ENCODE measurements at places on chromosomes 7 and 10.

GRCh38 chr10:99426689-99427088, 3.7 kb downstream of the GOT1 start:
- no peak for DNase-seq

DNA sequence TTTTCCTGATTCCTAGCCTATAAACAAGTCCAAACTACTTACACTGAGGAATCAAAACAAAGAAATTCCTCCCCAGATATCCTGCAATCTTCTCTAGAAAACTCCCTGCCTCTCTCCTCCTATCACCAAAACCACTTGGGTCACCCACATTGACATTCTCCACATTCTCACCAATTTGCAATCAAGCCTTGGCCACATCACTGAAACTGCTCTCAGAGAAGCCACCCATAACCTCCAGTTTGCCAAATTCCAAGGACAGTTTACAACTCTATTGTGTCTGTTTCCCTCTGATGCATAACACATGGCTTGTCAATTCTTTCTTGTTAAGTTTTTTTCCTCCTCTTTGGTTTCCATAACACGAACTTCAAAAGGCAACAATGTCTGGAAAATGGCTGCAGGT, 233.5 kb downstream of the XPNPEP1 start:
- no peak for DNase-seq

DNA sequence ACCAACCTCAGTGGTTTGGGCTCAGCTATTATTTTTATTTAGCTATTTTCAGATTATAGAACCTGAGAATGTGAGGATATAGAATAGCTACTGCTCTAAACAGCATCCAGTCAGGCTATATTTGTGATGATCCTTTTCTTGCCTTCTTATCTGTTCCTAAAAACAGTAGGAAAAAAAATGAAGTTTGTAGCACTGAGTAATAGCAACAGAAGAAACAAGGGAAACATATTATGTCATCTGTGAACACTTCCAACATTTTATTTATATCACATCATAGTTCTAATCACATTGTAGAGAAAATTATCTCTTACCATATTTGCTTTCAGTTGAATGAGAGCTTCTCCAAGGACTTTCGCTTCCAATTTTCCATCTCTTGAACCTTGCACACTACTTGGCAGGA, 229.6 kb upstream of the PTPRZ1 start:
- no peak for DNase-seq

- DNase-seq, result no peak
These were observed 20.2 kb upstream of the SLC35G1 start for GRCh38 chr10:93873420-93874115.

DNA sequence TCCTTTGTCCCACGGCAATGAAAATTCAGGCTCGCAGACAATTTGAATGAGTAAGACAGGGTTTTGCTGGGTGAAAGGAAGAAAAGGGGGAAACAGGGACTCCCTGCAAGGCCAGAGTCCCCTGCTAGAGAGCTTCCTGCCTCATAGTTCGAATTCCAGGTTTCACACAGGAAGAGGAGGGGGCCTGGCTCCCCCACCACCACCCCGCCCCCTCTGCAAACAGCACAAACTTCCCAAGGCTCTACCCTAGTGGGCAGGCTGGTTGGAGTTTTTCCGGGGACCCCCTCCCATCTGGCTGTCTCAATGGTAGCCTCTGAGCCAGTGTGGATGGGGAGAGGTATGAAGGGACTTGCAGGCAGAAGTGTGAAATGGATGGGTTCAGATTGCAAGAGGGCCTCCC, 57.4 kb upstream of the NEBL start:
- DNase-seq, result no peak

DNA sequence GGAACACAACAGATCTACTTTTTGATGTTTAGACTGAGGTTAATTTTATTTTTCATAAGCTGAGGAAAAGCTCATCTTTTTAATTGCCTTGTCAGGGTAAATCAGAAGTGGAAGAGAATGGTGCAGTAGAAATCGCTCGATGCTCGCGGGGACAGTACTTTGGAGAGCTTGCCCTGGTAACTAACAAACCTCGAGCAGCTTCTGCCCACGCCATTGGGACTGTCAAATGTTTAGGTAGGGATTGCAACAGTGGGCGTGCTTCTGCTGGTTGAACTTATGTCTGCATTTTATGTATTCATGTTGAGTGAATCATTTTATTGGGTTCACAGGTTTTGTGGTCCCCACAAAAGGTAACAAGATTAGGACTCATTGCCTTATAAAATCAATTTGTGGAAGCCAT, 11.7 kb upstream of the HBP1 start:
- no peak for DNase-seq

GRCh38 chr7:90625051-90625450, 28.9 kb downstream of the CDK14 start:
- no peak for DNase-seq

DNA sequence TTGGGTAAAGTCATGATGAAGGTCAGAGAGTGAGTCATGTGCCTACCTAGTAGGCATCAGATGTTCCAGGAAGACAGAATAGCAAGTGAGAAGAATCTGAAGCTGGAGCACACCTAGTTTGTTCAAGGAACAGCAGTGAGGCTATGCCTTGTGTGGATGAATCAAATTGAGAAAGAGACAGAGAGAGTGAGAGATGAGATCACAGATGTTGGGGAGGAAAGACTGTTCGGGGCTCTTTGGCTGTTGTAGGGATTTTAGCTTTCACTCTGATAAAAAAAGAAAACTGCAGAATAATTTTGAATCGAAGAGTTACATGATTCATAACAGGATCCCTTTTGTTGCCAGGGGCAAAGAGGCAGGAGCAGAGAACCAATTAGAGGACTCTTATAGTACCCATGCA, 6.3 kb downstream of the LIPF start:
- no peak for DNase-seq

DNA sequence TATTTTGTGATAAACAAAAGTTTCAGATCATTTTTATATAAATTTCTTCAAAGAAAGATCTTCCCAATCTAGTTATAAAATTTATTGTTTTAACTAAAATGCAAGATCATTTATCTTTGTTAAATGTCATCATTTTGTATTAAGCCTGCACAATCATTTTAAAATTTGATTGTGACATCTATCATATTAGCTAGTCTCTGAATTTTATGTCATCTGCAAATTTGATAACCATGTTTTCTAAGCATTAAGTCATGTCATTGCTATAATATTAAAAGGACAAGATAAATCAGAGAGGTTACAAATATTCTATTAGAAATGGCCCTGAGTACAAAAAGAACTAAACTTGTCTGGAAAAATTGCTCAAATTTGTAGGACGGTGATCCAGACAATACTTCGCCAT, 175.9 kb downstream of the PTN start:
- DNase-seq, result no peak

- DNase-seq, result no peak
These were observed 489.8 kb upstream of the ZMIZ1 start for GRCh38 chr10:78578929-78579328.

GRCh38 chr10:43674553-43675210, 26.0 kb upstream of the ZNF32 start:
- DNase-seq, result no peak

- no peak for DNase-seq
These were observed 17.0 kb upstream of the MMP21 start for GRCh38 chr10:125792342-125793300.

DNA sequence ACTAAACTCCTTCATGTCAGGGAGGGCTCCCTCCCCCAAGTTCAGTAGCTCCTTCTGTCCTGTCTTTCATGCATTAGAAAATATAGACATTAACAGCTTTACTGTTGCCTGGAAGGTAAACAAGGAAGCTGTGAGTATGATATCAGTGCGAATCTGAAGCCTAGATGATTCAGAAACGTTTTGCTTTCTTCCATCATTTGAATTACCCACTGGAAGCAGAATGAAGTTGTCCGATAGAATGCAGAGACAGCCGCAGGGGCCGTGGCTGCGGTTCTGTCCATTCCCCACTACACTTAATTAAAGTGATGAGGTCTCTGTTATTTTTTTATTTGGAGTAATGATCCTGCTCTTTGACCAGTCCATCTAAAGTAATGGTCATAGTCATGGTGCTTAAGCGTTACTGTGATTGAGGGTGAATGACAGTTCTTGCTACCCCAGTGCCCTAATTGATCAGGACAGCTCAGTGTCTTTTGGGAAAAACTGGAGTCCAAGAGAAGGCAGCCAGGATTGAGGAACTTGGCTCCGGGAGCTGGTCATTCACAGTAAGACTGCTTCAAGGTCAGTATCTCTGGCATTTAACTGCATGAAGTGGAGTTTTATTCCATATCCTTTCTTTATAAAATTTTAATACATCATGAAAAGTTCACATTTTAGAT, 69.9 kb downstream of the PTPRE start:
- no peak for DNase-seq

DNA sequence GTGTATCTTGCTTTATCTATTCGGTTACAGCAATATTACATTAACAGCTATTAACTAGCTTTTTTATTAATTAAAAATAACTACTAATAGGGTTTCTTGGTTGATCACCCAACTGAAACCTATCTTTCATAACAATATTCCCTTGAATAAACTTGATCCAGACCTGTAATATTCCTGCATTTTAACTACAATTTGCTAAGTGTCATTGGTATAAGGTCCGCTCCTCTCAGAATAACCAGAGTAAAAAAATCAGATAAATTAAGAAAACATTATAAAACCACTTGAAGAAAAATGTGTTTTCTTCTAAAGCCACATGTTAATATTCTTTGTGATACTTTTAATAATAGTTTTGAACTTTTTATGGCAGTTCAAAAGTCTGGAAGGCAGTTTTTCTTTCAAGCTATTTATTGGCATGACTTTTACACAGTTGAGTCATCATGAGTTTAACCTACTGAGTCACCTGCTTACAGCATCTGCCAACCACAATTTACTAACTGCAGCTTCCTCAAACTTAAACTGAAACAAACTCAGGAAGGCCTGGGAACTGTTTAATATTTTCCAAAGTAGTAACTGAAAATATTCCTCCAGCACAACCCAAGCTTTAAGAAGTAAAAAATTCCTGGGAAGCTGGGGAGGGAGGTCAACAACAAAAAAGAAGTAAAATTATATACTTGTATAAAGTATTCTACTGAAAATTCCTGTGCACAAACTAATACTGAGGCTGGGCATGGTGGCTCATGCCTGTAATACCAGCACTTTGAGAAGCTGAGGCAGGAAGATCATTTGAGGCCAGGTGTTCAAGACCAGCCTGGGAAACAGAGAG, 103.2 kb downstream of the NRBF2 start:
- peak; percentile 36 for DNase-seq
